ENCODE measurements at places on chromosomes 4 and X.

GRCh38 chrX:46912603-46913491 lies 626 bp downstream of the JADE3 start:
- peak; percentile 19 for DNase-seq

- no peak for DNase-seq
These were observed 635.2 kb upstream of the SPANXN1 start for GRCh38 chrX:144612076-144612475.

- DNase-seq = no peak
These were observed 33.2 kb downstream of the FGFRL1 start for GRCh38 chr4:1044469-1045192.

- peak; percentile 20 for DNase-seq
These were observed 22.2 kb downstream of the BOD1L1 start for GRCh38 chr4:13605330-13605729.

GRCh38 chr4:67549123-67549522 lies 3.8 kb upstream of the CENPC start:
- peak; percentile 67 for DNase-seq

DNA sequence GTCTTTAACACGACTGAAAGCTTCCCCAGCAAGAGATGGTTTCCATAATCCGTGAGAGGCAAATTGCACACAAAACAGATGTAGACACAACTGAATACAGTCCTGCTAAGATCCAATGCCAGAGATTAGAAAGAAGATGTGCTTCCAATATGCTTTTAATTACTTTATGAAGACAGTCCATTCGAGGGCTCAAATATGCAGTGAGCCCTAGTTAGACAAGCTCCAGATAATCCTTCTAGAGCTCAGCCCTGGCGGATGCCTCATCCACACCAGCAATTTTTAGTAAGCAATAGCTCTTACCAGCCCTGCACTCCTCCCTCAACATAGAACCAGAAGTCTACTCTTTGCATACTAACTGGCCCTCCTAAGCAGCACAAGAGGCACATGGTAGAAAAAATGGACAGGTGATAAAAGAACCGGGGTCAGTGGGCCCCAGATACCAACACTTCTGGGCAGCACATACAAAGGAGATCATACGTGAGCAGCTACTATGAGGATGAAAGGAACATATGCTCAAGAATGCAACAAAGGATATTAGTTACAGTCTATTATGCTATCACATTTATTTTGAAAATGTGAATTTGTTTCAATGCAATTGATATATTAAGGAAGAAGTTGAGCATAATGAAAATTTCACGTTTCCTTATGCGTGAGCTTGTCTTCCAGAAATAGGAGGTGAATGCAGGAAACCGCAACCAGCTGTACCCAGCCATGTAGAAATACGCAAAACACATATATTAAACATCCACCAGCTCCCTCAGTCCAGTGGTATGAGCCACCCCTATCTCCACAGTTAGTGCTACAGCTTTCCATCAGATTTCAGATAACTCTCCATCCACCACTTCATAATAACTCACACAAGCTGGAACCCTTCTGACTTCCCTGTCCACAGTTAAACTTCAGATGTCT lies 34.3 kb downstream of the GPC4 start:
- DNase-seq = no peak

- DNase-seq = no peak
These were observed 134.8 kb downstream of the NAP1L3 start for GRCh38 chrX:93538575-93538974.

GRCh38 chrX:118528071-118528737 lies 32.6 kb downstream of the DOCK11 start:
- DNase-seq = no peak

DNA sequence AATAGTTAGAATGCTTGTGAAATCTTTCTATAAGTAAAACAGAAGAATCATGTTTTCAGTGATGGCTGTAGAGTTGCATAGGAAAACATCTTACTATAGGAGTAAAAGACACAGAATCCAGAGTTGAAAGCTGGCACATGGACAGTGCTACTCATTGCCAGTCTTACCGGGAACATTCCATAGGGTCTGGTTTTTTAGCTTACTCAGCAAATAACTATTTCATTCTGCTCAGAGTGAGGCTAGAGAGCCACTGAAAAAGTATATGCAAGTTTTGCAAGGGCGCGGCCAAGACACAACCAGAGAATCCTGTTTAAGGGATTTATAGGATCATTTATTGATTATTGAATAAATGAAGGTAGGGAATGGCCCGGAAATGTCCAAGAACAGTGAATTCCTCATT lies 60.3 kb downstream of the MTHFD2L start:
- DNase-seq = peak; percentile 23

DNA sequence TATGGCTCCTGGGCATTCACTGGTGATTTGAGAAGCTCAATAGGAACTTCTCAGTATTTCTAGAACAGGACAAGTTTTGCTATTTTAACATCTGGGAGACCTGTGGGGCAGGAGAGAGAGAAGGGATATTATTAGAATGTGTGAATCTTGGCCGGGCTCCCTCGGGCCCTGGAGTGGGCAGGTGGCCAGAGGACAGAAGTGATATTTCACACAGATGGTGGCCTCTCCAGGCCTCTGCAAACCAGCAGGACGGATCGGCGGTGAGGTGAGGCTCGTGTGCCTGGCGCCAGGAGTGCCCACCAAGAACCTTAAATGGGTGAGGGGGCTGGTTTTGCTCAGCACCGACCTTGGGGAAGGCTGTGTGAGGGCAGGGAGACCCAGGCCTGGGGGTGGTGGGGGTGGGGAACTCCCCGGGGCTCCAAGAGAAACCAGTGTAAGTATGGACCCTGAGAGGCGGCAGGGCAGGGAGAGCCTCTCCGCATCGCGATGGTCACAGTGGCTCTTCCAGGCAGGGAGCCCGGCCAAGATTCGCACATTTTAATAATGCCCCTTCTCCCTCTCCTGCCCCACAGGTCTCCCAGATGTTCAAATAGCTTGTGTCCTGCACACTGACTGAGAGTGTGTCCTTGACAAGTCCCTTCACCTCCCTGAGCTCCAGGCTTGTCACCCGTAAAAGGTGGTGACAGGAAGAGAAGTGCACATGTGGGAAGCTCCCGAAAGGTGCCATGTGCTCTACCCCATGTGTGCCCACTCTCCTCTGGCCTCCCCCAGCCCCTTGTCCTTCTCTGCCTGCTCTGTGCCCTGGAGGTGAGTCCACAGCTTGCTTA lies 64.9 kb downstream of the SORCS2 start:
- DNase-seq = peak; percentile 59

GRCh38 chr4:35459045-35459444 lies 785.3 kb downstream of the ARAP2 start:
- no peak for DNase-seq

DNA sequence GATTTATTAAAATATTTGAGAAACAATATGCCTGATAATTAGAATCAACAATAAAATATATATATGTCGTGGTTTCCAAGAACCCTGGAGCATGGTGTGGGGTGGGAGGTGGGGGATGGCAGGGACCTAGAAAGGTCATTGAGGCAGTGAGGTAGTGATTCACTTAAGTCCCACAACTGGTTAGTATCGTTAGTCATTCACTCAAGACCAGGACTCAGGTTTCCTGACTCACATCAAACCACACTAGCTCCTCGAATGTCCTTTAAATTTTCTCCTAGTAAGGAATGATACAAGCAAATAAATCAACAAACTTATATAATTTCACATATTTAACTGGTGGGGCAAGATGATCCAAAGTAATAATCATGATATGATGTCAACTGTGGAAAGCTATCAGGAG lies 158.8 kb upstream of the AADAT start:
- DNase-seq = peak; percentile 38

DNA sequence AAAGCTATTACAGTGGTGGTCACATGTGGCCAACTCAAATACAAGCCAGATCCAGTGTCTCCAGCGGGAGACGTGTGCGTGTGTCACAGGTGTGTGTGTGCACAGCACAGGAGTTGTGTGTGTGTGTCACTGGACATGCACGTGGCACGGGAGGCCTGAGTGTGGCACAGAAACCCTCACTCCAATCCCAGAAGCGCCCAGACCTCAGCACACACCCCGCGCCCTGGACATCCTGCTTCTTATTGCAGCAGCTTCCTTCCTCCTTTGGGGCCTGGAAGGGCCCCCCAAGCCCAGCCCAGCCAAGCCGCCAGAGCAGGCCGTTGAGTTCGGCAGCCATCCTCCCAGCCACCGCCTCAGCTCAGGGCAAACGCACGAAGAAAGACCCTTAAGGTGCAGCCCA lies 37.9 kb downstream of the ACOX3 start:
- no peak for DNase-seq

GRCh38 chr4:28548136-28548535 lies 1687.5 kb downstream of the STIM2 start:
- no peak for DNase-seq

DNA sequence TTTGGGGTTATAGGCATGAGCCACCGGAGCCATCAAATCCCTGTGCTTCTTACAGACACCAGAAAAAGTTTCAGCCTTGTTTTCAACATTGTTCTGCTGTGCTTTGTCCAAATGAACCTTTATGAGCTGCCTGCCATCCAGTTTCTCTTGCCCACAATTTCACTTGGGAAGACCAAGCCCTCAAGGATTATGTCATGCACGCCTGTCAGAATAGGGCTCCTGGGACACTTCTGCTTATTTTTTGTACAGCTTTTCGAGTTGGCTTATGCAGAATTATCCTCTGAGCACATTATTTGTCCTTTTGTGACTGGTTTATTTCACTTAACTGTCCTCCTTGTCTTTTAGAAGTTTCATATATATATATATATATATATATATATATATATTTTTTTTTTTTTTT lies 16.2 kb downstream of the UBE2K start:
- no peak for DNase-seq

DNA sequence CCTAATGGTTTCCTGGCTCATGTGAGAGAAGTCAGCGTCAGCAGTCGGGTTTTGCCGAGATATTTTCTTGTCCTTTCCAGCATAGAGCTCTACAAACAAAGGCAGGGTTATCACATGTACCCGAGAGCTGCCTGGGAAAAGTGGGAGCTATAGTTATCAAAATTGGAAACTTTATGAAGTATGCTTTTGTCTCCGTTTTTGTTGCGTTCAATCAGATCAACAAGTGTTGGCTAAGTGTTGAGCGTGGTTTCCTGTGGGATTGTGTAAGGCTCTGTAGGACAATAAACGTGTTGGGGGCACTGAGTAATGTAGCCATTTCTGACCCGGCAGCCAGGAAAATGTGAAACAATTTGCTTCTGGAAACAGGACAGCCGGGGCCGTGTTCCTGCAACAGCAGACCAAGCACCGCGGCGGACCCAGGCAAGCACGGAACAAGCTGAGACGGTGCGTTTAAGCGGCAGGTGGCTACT lies at the start of gene BMX:
BMX (plus strand) TSS at position 311 of the 470 bp plus-strand sequence. CDS start 7,547 bp downstream, outside the sequence.
- no peak for DNase-seq

- DNase-seq = peak; percentile 72
These were observed 45.9 kb upstream of the PGM2 start for GRCh38 chr4:37780444-37781130.

DNA sequence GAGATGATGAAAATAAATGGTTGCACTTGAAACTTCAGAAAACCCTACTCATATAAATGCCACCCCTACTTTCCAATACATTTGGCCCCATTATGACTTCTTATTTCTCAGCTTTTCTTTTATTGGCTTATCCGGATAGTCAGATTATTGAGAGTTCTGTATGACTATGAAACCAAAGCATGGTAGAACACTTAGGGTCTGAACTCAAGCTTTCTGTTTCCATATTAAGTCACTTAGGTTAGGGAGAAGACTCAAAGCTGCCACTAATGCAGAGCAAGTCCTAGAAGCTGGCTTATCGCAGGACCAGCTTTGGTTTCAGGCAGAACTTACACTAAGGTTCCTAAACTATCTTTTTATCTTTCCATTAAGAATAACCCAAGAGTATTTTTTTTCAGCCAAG lies 229.9 kb upstream of the CPEB2 start:
- DNase-seq = no peak
